ENCODE measurements at places on chromosomes 1 and 21. TPM values are rescaled to one million over a fixed set of nuclear protein-coding genes. Genes with fewer than 3 reads are reported as not detected.

USF1 gene
- 249 TPM for polyA plus RNA-seq

CTSS gene
- polyA plus RNA-seq: 106 TPM

GRCh38 chr1:109542657-109543056, 3.0 kb downstream of the GPR61 start:
- DNase-seq: no peak

GRCh38 chr21:31675960-31676359, 16.5 kb downstream of the SOD1 start:
- DNase-seq: peak; percentile 23

- no peak for DNase-seq
Observed at GRCh38 chr1:115188680-115189395, 99.5 kb upstream of the TSPAN2 start.

- DNase-seq: peak; percentile 94
Observed at GRCh38 chr1:205775015-205775716, at the start of gene RAB29. TSS of gene RAB29 (minus strand) at chr1:205775482. CDS start at chr1:205774956, 526 bp downstream.

DNA sequence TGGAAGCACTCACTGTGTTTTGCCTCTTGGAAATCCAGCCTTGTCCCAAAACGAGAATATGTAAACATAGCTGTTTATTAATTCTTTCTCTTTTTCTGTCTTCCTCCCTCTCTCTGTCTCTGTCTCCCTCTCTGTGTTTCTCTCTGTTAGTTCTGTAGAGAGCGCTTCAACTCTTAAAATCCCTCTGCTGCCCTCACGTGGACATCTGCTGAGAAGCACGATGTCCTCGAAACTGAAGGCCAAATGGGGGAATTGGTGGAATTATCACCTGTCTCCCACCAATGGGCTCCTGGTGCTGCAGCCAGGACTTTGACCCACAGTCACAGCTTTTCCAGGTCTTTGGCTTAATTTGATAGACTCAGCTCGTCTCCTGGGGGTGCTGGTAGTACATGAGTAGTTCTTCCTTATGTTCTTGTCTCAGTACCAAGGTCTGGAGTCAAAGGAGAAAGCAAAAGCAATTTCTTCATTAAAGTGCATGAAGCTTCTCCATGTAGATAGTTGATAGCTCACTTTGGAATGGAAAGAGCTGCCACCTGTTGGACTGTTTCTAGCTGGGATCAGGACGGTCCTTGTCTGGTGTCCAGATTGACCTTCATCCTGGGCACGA, 5.5 kb upstream of the GBP6 start:
- DNase-seq: peak; percentile 83

All from B cell (primary cell).